GM13976 (cell line): ENCODE measurements at places on chromosomes 4 and X.

- no peak for DNase-seq
These were observed 4.3 kb downstream of the FHDC1 start for GRCh38 chr4:152940461-152940860.

- peak; percentile 1 for DNase-seq
These were observed 54.4 kb upstream of the ACTRT1 start for GRCh38 chrX:128106630-128107029.

DNA sequence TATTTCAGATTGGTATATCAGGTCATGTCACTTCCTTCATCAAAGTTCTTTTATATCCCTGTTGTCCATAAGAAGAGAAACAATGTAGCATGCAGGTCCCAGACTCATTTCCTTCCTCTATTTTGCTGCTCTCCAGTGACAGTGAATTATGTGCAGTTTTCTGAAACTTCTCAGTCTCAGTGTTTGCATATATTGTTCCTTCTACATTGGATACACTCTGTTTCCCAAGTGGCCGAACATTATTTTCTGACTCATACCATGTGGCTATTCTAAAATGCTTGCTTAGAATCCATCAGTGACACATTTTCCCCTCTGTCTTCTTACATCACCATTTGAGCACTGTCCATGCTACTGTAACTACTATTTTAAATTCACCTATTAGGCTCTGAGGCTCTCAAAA, 305.7 kb downstream of the PDHA2 start:
- DNase-seq = no peak

DNA sequence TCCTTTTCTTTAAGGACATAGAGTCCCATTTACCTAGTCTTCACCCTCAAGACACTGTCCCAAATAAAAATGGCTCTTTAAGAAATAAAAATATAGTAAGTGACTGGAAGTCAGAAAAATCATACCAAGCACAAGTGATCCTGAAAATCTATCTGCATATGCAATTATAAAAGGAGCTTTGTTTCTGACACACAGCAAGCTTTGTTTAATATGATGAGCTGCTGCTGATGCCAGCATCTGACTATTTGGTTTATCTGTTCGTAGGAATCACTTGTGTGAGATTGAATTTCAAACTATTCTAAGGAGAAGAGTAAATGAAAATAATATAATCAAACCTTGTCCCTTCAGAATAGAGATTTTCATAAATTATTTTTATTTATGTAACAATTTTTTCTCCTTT, 332.4 kb downstream of the PCDH7 start:
- no peak for DNase-seq

- DNase-seq = no peak
These were observed 49.2 kb upstream of the FAM9C start for GRCh38 chrX:13093529-13094140.

DNA sequence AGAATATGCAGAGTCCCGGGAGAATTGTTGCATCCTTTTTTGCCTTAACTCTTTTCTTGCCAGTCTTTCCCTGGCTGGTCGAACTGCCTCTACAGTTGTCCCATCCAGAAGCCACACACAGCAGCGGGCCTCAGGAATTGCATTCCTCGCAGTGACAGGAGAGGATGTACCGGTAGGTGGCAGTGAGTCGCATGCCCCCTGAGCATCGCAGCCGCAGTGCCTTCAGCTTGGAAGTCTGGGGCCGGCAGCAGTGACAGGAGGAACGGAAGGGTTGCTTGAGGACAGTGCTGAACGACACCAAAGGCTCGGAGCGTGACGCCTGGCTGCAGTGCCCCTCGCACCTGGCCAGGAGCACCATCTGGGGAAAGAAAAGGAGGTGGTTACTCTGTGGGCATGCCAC, 23.5 kb downstream of the NDP start:
- DNase-seq = no peak
